ENCODE measurements at places on chromosomes 7 and 10. TPM values are rescaled to one million over a fixed set of nuclear protein-coding genes. Genes with fewer than 3 reads are reported as not detected.

The CREB5 gene
- 2.3 TPM for total RNA-seq

The GLI3 gene
- total RNA-seq: 3.9 TPM

The GBX1 gene
- total RNA-seq: not detected

The FEZF1 gene
- not detected for total RNA-seq

The CALY gene
- not detected for total RNA-seq

The TSPAN12 gene
- 16.2 TPM for total RNA-seq

The KLF14 gene
- total RNA-seq: 0.15 TPM
